ENCODE measurements at places on chromosomes 6 and 20. TPM values are rescaled to one million over a fixed set of nuclear protein-coding genes. Genes with fewer than 3 reads are reported as not detected.

Gene GRM1
- total RNA-seq: 0.07 TPM

Gene EPB41L1
- total RNA-seq: 42.2 TPM

Gene HUS1B
- 1.3 TPM for total RNA-seq

Gene KCNK16
- not detected for total RNA-seq

Gene OR2W1
- not detected for total RNA-seq

Gene SLC17A3
- not detected for total RNA-seq

Gene TCF21
- 0.50 TPM for total RNA-seq

Gene C6orf15
- not detected for total RNA-seq

Gene ERMARD
- total RNA-seq: 21.5 TPM

Gene LAMA4
- 518 TPM for total RNA-seq

Gene DEFB124
- total RNA-seq: not detected

Gene TNNC2
- 0.39 TPM for total RNA-seq

Gene OR12D3
- not detected for total RNA-seq

Gene CCN6
- total RNA-seq: 0.10 TPM

Gene SLC22A7
- total RNA-seq: not detected

Gene ATAT1
- 3.3 TPM for total RNA-seq

Gene SMAP1
- 29.9 TPM for total RNA-seq

Gene IL17A
- not detected for total RNA-seq

Gene RNF144B
- total RNA-seq: 2.7 TPM

Gene RHAG
- not detected for total RNA-seq

Gene IRAK1BP1
- 4.2 TPM for total RNA-seq

Gene MMP24
- 0.98 TPM for total RNA-seq

Gene COL11A2
- total RNA-seq: 0.13 TPM

Gene DNAH8
- not detected for total RNA-seq

Gene APOBEC2
- total RNA-seq: not detected

Gene SLC22A16
- not detected for total RNA-seq

Gene CD40
- 8.8 TPM for total RNA-seq

Gene GPLD1
- total RNA-seq: 0.46 TPM

Gene CEP43
- total RNA-seq: 20.1 TPM

Gene DLK2
- total RNA-seq: 0.20 TPM

Gene LCA5
- 6.1 TPM for total RNA-seq

Gene ULBP1
- 0.17 TPM for total RNA-seq

Gene PLA2G7
- not detected for total RNA-seq

Gene ZC2HC1B
- not detected for total RNA-seq

Gene BCAS1
- total RNA-seq: not detected

Gene TFEB
- total RNA-seq: 6.5 TPM

Gene METTL24
- 0.52 TPM for total RNA-seq

Gene LINC00237
- not detected for total RNA-seq

Gene ARFGEF3
- total RNA-seq: 1.0 TPM

Gene CASS4
- total RNA-seq: 0.23 TPM

Gene TMEM217
- 1.4 TPM for total RNA-seq

Gene DDX43
- 2.8 TPM for total RNA-seq

Gene CCM2L
- not detected for total RNA-seq

Data from smooth muscle cell of the pulmonary artery (primary cell).